ENCODE measurements at places on chromosomes 5 and 9. TPM values are rescaled to one million over a fixed set of nuclear protein-coding genes. Genes with fewer than 3 reads are reported as not detected.

SOHLH1 gene
- total RNA-seq: not detected

- DNase-seq: no peak
These were observed 131.8 kb downstream of the GHR start for GRCh38 chr5:42555010-42555409.

DNA sequence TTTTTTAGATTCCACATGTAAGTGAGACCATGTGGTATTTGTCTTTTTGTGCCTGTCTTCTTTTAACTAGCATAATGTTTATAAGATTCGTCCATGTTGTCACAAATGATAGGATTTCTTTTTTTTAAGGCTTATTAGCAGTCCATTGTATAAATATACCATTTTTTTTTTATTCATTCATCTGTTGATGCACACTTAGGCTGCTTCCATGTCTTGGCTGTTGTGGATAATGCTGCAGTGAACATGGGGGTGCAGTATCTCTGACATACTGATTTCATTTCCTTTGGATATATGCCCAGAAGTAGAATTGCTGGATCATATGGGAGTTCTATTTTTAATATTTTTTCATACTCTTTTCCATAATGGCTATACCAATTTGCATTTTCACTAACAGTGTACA is 48.7 kb downstream of the KIAA1958 start:
- no peak for DNase-seq

DNA sequence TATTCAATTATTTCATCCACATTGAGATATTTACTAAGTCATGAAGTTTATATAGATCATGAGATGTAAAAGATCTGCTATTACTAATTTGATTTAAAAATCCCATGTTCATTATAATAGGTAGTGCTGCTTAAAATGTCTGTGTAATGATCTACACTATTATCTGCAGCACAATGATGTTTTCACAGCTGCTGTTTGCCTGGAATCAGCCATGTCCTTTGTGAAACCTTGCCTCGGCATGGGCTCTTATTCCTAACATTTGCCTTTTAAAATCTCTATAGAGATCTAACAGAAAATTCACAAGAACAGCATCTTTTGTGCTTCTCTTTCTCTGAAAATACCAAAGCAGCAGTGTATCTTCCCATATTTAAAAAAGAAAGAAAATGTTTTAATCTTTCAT is 444.6 kb downstream of the PTPRD start:
- no peak for DNase-seq

DNA sequence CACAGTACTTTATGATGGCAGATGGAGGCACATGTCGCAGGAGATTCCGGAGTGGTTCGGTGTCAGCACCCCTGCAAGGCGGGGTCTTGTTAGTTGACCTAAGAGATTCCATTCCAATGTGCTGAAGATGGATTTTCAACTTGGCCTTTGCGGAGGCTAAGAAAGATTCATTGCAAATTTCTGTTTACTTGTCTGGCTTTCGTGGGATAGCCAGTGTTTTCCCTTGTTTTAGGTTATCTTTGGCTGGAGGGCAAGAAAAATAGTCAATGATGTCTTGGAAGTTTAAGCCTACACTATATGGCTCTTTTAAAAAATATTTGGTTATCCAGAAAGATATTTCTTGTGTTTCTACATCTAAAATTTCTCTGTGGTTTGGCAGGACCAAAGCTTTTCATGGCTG is 123.6 kb upstream of the PTCH1 start:
- no peak for DNase-seq

- no peak for DNase-seq
These were observed 273.7 kb downstream of the CETN3 start for GRCh38 chr5:90135779-90136378.

Data from omental fat pad (tissue), 4 donors.